ENCODE measurements at places on chromosomes 3 and 15.

- DNase-seq, result no peak
Measured at GRCh38 chr3:130576375-130577266, 59.6 kb downstream of the COL6A6 start.

GRCh38 chr3:169472259-169472900 is 191.1 kb downstream of the MECOM start:
- no peak for DNase-seq

DNA sequence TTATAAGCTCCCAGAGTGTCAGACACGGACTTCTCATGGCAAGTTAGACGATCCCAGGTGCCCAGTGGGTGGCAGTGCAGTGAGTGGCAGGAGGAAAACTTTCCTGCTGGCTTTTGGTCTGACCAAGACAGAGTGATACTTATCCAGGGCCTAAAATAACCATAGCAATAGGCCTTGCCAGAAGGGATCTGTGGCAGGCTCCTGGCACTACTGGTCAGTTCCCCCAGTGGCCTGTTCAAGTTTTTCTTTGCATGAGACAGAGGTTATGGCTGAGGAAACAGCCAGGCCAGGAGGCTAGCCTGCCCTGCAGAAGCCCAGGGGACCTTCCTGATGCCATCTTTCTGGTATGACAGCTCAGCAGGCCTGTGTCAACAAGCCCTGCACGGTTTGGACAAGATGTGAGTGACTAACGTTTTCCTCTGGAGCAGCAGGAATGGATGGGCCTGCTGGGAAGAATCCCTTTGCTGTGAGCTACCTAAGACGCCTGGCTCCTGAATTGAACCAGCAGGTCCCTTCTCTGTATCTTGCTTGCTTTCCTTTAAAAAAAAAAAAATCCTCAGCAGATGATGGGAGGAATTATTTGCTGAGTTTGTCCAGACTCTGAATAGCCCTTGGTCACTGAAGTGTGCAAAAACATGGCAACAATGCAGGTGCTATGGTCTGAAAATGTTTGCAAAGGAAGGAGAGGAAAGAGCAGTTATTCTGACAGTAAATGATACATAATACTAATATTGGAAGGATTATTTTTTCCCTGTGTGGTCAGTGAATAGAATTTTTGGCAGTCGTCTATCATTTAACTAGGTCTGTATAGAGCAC is 18.0 kb downstream of the SCG5 start:
- DNase-seq, result peak; percentile 33

- no peak for DNase-seq
Measured at GRCh38 chr3:73805435-73805834, 180.7 kb upstream of the PDZRN3 start.

DNA sequence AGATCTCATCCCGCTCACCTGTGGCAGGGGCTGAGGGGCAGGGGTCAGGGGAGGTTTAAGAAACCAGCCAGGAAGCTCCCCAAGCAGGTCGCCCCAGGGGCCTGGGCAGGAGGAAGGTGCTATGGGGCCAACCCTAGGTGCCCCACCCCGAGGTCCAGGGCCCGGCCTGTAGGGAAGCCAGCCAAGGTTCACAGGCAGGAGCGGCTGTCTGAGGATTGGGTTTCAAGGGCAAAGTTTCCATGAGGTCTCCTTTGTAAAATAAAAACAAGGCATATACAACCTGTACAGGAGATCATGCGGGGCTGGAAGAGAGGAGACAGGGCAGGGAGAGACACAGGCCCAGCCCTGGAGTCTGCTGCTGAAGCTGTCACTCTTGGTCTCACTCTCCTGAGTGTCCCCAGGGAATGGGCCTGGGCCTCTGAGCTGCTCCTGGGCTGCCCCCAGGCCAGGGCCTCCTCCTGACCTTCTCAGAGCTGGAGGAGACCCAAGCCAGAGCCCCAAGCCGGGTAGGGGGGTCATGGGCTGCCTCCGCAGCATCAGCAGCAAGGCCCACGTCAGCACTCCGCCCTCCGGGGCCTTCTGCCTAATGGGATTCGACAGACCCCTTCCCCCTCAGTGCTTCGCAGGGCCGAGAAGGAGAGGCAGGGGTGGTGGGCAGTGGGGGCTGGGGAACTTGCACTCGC is 5.5 kb downstream of the CPLX3 start:
- DNase-seq, result no peak

DNA sequence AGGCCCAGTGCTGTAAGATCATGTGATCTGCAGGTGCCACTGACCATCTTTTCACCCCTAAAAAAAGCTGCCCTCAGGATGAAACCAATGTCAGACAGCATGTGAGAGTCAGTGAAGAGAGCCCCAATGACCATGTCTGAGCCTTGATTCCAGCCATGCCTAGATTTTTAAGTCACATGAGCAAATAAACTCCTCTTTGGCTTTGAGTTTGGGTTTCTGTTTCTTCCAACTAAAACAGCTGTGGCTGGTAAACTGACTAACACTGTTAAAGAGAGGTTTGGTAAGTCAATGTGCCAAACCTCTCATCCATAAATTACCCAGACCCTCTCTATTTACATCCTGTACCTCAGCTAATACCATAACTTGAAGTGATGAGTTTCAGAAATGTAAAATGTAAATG is 8.3 kb downstream of the MYO5A start:
- DNase-seq, result no peak

- DNase-seq, result no peak
Measured at GRCh38 chr3:22938739-22939138, 264.4 kb upstream of the UBE2E2 start.
